ENCODE measurements at places on chromosomes 7 and 10.
A peak's percentile ranks its signal among the peaks of the same experiment; 100 is the strongest.

GRCh38 chr7:977326-978048 lies 2.1 kb upstream of the COX19 start:
- DNase-seq, result no peak

GRCh38 chr7:40221836-40222235 lies 87.0 kb downstream of the SUGCT start:
- peak; percentile 94 for DNase-seq

- DNase-seq, result no peak
Observed at GRCh38 chr10:11442001-11442773, 169.3 kb downstream of the USP6NL start.

GRCh38 chr7:25460433-25460832 lies 232.1 kb upstream of the NPVF start:
- DNase-seq, result no peak

GRCh38 chr10:1739751-1740150 lies 2.4 kb upstream of the ADARB2 start:
- DNase-seq, result no peak

- DNase-seq, result peak; percentile 16
Observed at GRCh38 chr7:23383225-23383624, 84.1 kb downstream of the MALSU1 start.

- DNase-seq, result peak; percentile 82
Observed at GRCh38 chr10:101061624-101062231, at the start of gene KAZALD1. Gene KAZALD1, plus strand, starts transcription at chr10:101061989. Its CDS starts 604 bp downstream, at chr10:101062593.

DNA sequence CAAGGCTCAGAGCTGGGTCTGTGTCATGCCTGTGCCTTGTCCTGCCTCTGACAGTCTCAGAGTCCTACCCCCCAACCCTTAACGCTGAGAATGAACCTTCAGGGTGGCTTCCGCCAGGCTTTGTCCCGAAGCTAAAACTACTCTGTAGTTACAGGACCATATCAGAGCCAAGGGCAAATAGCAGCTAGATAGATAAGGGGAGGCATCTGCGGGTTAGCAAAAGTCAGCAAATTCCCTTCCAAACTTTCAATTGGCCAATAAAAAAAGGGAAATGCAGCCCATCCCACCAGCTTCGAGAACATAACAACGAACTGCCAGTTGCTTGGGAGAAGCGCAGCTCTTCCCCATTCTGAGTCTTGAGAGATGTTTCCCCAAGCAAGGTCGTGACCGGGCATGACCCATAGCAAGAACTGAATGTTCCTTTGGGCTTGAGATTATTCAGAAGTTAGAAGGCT lies 17.7 kb downstream of the CCL24 start:
- DNase-seq, result no peak

DNA sequence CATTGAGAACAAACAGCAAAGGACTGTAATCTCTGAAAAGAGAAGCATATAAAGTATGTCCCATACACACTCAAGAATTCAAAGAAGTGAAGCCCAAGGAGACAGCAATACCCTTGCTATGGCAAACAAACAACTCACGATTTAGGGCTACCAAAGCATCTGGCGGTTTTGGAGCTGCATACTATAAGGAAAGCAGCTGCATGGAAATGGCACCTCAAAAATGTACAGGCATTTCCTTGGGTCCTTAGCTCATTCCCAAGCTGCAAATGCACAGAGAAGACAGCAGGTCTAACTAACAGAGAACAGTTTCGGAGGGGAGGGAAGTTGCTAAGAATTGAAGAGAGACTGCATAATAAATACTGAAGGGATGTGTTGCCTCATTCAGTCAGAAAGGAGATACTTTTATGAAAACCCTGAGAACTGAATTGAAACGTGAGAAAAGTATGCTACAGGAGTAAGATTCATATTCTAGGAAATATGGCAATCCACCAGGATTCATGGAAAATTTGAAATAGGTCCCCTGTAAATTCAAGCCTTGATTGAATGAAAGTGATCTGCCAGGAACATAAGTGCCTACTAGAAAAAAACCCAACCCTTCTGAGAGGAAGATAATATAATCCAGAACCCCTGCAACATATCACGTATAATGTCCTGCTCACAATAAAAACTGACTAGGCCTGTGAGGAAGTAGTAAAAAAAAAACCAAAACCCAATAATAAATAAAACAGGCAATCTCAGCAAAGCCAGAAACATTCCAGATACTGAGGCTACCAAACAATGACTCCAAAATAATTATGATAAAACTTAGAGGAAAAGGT lies 36.4 kb downstream of the CUBN start:
- no peak for DNase-seq

- DNase-seq, result peak; percentile 10
Observed at GRCh38 chr10:54402576-54402975, 398.5 kb downstream of the PCDH15 start.

DNA sequence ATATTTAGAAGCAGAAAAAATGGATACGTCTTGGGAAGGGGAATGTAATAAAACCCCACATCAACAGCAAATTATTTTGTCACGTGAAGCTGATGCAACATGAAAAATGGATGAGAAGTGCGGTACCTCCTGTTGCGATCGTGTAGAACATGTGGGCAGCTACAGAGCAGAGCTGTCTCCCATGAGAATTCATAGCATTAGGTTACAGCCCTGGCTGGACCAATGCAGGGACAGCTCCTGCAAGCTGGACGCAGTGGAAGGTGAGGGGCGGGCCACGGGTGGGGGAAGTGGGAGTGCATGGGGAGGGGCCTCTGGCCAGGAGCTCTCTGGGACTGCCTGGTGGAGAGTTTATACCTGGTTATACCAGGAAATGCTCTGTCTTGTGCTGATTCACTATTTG lies 120.3 kb downstream of the GATA3 start:
- DNase-seq, result no peak

DNA sequence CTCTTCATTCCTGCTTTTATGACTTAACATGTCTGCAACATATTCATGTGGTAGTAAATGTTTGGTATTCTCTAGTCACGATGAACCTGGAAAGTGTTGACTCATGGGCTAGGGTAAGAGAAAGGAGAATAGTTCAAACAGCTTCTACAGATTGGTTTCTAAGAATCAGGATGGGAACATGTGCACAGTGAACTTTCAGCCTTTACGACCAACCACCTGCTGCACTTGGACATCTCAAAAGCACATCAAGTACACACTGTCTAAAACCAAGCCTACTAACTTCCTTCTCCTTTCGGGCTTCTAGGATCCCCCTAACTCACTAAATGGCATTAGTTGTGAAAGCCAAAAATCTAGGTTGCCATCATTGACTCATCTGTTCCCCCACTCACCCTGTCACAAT lies 85.5 kb downstream of the CUL2 start:
- DNase-seq, result peak; percentile 37

GRCh38 chr10:62618576-62619412 lies 185.7 kb upstream of the ADO start:
- DNase-seq, result peak; percentile 86

- DNase-seq, result no peak
Observed at GRCh38 chr10:4776234-4776638, 49.8 kb upstream of the AKR1E2 start.

DNA sequence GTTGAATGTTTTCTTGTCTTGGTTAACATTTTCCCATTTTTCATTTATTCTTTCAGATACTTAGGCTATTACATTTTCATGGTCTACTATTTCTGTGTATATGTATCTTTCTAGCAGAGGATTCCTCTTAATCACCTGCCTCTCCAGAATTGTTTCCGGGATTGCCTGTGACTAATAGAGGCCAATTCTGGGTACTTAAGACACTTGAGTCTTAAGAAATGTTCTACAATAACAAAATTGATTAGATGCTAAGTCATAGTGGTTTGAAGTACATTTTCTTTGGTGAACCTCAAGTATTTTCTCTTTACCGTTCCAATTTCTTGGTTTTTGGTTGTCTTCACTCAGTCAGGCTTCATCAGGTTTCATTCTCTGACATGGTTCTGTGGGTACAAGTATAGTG lies 26.4 kb downstream of the BBS9 start:
- peak; percentile 83 for DNase-seq

DNA sequence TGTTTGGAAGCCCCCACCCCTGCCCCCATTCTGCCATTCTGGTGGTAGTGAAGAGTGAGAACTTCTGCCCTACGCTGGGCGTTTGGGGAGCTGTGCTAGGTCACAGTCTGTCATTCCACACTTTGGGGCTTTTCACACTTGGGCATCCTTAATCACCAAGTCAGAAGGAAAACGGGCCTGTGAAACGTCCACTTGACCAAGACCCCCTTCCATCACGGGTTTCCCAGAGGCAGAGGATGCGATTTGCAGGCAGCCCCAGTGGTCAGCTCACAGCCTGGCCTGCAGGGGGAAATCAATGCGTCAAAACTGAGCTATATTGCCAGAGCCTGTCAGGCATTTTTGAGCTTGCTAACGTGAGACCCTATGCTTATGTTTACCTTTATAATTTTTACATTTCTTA lies 663.3 kb upstream of the MGMT start:
- DNase-seq, result no peak

DNA sequence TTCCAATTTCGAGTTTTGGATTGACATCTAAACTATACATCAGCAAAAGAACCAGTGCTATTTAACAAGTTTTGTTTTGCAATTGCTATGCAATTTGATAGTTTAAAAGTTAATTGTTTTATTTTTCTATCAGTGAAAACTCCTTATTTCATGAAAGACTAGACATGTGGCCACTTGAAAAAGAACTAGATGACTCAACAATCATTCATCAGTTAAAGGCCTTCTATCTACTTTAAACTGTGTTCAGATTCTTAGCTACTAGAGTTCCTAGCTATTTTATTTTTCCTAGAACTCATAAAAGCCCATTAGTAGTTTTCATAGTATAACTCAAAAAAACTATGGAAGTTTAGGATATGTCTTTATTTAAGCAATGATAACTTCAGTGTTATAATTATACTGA lies 104.6 kb upstream of the LSM8 start:
- no peak for DNase-seq

GRCh38 chr10:42874713-42875387 lies 92.3 kb downstream of the BMS1 start:
- no peak for DNase-seq

GRCh38 chr10:32600317-32600716 lies 154.4 kb downstream of the CCDC7 start:
- DNase-seq, result no peak

GRCh38 chr10:67017218-67017617 lies 91.4 kb downstream of the LRRTM3 start:
- no peak for DNase-seq

DNA sequence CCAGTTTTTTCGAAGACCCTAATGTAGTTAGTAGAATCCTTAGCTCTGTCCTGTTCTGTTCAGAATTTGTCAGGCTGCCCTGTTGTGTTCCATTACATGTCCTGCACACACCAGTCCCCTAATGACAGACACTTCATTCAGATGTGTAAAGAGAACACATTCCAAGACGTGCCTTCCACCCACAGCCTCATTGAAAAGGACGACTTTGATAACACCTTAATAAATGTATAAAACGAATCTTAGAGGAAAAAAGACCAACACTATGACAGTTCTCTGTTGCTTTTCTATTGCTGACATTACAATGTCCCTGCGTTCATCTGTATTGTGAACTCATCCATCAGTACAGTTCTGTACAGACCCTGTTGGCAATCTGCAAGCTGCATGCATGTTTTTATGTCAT lies 3.5 kb downstream of the LRRTM3 start:
- DNase-seq, result no peak

GRCh38 chr10:3402187-3402751 lies 229.7 kb upstream of the PITRM1 start:
- DNase-seq, result no peak

DNA sequence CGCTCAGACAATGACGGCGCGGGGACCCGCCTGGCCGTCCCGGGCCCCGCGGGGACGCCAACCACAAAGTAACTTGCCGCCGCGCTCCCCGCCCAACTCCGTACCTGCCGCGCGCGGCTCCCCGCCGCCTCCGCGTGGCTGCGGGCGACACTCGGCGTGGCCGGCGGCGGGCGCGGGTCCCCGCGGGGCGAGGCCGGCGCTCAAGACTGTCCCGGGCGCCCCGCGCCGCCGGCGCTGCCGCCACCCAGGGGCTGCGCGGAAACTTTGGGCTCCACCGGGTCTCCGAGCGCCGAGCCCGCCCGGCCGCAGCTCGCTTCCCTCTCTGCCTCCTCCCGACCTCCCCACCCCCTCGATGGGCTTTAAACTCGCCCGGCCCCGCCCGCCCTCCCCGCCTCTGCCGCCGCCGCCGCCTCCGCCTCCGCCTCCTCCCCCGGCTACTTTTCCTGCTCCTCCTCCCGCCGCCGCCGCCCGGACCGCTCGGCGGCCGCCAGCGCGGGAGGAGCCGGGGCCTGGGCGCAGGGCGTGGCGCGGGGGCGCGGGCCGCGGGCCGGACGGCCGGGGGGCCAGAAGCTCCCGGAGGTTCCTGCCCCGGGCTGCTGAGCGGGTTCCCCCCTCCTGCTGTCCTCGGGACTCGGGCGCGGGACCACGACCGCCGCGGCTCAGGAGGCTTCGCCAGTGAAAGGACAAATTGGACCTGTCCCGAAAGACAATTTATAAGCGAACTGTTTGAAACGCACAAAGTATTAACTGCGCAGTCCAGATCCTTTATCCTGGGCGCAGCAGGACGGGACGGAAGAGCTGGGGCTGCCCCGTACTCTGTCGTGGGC lies 10.6 kb upstream of the GRB10 start:
- DNase-seq, result peak; percentile 75

DNA sequence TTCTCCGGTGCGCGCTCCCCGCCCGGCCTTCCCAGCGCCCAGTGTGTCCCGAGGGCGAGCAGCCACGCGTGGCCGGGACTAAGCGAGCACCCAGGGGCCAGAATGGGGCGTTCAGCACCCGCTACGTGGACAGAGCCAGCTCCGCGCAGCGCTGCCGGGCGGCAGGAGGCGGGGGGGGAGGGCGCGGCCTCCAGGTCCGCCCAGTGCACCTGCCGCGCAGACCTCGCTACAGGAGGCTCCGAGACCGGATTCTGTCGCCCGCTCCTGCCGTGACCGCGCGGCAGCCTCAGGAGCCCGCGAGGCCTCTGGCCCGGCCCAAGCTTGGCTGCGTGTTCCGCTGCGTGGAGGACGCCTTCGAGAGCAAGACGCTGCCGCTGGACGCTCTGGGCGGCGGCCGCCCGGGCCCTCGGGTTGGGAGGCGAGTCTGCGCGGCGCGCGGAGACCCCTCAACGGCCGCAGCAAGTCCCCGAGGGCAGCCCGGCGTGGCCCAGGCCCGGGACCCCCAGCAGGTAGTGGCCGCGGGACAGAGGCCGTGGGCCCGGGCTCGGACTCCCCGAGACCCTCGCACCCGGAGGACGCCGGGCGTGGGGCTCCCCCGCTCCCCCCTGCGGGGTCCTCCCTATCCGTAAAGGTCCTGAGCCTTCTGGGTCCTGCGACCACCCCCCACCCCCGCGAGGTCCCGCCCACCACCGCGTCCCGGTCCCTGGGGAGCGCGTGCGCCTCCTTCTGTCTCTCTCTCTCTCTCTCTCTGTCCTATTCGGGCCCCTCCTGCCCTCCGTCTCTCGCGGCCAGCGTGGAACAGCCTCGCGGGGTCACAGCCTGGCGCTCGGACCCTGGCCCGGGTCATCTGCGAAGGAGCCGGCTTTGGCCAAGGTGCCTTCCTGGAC lies 904 bp upstream of the DPYSL4 start:
- DNase-seq, result peak; percentile 59

GRCh38 chr7:139727151-139727705 lies 50.6 kb downstream of the HIPK2 start:
- DNase-seq, result peak; percentile 74

DNA sequence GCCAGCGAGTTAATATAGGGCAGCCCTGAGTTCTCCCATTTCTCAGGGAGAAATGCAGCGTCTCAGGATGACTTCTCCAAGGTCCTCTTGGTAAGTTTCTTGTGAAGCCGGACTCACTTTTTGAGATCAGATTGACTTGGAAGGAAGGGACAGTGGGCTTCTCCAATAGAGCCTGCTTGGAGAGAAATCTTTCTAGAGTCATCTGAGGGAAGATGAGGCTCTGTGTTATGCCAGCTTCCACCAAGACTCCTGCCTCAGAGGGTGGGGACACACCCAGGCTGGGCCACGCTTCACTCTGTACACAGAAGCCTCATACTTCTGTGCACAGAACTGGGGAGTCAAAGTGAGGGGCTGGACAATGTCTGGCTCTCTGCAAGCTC lies 5.6 kb downstream of the C10orf105 start:
- peak; percentile 50 for DNase-seq

Measured in GM23248 (cell line).